ENCODE measurements at places on chromosomes 2 and 18.

- DNase-seq, result no peak
Measured at GRCh38 chr18:24198461-24198860, 59.6 kb downstream of the CABYR start.

DNA sequence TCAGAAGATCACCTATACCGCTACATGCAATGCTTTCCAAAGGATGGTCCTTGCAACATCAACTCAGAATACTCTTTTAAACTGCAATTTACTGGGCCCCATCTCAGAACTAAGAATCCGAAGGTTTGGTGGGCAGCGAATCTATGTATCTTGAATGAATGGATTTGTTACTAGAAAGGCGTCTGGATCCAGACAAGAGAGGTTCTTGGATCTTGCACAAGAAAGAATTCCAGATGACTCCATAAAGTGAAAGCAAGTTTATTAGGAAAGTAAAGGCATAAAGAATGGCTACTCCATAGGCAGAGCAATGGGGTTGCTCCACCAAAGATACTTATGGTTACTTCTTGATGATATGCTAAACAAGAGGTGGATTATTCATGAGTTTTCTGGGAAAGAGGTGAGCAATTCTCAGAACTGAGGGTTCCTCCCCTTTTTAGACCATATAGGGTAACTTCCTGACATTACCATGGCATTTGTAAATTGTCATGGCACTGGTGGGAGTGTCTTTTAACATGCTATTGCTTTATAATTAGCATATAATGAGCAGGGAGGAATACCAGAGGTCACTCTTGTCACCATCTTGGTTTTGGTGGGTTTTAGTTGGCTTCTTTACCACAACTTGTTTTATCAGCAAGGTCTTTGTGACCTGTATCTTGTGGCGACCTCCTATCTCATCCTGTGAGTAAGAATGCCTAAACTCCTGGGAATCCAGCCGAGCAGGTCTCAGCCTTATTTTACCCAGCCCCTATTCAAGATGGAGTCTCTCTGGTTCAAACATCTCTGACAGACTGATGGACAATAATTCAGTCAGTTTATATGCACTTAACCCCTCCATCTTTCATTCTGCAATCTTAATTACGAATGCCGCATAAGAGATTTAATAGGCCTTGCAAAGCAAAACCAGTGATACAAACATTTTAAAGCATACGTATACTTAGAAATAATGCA is 7.5 kb upstream of the RMDN2 start:
- DNase-seq, result no peak

DNA sequence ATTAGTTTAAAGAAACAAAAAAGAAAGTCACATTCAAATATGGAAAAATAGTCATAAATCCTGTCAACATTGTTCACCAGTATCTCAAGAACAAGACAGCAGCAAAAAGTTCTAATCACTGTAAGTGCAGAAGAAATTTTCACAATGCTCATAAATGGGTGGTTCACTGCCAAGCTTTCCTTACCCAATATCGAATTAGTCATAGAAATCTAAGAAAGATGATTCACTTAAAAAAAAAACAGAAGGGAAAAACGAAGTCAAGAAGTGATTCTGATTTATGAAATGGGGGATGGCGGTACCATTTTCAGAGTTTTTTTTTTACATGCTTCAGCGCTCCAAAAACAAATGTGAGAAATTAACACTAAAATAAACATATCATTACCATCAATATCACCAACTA is 156.7 kb downstream of the EXOC6B start:
- DNase-seq, result peak; percentile 71

DNA sequence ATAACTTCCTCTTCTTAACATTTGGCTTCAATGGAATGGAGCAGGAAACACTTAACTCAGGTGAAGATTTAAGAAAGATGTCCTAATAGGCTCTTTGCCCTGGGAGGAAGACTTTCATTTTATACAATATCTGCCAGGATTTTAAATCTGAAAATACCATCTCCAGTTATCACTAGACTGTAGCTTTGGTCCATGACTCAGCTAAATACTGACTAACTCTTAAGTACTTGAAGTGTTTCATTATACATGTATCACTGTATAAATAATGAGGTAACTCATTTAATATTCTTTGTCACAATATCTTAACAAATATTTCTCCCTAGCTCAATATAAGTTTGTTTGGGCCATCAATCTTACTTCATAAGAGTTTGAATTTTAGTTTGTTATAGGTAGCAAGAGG is 34.7 kb downstream of the RBKS start:
- peak; percentile 69 for DNase-seq

DNA sequence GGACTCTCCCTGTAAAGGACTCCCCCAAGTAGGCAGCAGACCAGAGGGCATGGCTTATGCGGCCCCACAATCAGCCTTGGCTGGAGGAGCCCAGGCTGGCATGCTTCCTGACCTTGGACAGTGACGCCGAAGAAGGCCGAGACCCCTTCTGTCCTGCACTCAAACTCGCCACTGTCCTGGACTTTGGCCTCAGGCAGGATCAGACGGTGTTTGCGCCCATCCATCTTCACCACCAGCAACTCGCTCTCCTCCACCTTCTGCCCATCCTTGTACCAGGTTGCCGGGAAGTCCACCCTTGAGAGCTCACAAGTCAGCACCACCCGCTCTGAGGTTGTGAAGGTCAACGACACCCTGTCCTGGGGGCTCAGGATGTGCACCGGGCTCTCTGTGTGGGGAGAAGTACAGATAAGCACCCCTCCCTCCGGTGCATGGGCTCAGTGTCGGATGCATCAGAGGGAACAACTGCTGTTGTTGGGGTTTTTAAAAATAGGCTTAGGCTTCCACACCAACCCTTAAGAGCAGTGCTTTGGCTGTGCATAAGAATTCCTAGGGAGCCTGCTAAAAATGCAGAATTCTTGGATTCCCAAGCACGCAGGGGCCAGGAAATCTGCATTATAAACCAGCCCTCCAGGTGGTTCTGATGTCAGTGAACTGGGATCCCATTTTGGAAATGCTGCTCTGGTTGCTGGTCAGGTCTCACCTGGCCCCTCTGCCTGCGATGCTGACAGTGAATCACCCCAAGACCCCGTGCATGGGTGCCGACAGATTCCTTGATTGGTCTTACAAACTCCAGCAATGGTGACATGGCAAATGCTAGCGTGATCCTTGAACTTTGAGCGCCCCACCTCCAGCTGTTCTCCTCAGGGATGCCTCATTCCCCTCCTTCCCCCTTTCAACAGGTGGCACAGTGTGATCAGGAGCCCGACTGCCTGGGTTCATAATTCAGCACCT is 5.9 kb downstream of the OBSL1 start:
- no peak for DNase-seq
